ENCODE measurements at places on chromosomes 2 and 18.

DNA sequence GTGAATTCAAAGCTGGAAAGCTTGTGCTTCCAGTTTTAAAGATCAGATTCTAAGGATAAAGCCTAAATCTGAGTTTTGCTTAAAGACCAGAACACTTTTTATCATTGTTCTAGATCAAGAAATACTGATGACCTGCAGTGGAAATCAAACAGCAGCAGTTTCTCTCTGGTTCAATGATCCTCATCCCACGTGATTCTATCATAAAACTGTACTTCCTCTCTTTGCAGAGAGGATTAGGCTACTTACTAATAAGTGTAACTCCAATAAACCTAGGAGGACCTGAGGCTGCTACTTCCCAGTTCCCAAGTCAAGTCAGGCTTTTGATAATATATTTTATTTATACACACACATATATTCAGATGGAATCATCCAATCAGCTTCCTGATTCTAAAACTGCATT lies 81.9 kb downstream of the TCF4 start:
- no peak for DNase-seq

DNA sequence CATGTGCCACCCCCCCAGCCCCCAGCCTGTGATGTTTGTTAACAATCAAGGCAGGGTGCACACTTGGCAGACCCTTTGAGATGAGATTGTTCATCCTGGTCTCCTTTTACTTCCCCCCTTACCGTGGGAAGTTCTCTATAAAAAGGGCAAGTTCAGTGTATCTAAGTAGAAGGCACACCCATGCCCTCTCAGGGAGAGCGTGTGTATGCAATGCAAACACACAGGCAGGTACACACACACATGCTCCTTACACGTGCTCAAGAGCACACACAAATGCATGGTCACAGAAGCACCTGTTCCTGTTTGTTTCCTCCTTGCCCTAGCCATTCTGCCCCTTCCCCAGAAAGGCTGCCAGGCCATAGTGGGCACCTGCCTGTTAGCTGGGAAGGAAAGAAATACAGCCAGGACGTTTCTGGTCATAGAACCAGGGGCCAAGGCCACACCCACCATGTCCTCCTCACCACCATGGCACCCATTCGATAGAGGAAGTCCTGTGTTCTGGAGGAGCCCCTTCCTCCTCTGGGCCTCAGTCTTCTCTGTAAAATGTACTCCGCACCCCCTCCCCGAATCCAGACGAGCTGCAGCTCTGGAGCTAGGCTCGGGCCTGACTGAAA lies 3.1 kb downstream of the ATOH8 start:
- DNase-seq, result no peak

GRCh38 chr18:37285825-37286224 lies 279.8 kb downstream of the CELF4 start:
- DNase-seq, result peak; percentile 46

- no peak for DNase-seq
Observed at GRCh38 chr2:33146102-33146501, 199.3 kb downstream of the LTBP1 start.

GRCh38 chr2:165420231-165420630 lies 49.3 kb upstream of the CSRNP3 start:
- no peak for DNase-seq

- DNase-seq, result peak; percentile 87
Observed at GRCh38 chr2:9720352-9721093, 89.7 kb upstream of the YWHAQ start.

- DNase-seq, result peak; percentile 46
Observed at GRCh38 chr2:106542746-106543359, 55.7 kb downstream of the CD8B2 start.

DNA sequence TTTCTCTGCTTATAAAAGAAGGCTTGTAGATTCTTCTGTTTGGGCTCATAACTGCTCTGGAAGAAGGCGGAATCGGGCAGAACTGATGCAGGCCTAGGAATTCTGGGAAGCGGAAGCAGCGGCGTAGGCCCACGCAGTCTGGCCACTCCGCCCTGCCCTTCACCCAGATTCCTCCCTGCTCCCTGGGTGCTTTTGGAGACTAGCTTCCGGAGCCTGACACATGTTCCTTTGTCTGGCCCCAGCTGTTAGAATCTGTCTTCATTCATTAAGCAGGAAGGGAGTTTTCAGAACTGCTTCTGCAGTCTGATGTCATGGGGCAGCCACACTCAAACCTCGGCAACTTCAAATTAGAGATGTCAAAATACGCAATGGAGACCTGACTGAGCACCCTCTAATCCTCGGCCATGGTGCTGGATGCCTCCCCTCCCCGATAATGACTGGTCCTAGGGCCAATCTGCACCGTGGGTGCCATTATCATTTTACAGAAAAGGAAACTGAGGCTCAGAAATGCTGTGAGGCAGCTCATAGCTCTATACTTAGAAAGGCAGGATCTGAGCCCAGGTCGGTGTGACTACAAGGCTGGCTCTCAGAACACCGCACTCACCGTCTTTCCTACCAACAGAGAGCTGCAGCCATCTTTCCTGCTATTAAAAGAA lies 275.7 kb downstream of the MYCN start:
- DNase-seq, result no peak

DNA sequence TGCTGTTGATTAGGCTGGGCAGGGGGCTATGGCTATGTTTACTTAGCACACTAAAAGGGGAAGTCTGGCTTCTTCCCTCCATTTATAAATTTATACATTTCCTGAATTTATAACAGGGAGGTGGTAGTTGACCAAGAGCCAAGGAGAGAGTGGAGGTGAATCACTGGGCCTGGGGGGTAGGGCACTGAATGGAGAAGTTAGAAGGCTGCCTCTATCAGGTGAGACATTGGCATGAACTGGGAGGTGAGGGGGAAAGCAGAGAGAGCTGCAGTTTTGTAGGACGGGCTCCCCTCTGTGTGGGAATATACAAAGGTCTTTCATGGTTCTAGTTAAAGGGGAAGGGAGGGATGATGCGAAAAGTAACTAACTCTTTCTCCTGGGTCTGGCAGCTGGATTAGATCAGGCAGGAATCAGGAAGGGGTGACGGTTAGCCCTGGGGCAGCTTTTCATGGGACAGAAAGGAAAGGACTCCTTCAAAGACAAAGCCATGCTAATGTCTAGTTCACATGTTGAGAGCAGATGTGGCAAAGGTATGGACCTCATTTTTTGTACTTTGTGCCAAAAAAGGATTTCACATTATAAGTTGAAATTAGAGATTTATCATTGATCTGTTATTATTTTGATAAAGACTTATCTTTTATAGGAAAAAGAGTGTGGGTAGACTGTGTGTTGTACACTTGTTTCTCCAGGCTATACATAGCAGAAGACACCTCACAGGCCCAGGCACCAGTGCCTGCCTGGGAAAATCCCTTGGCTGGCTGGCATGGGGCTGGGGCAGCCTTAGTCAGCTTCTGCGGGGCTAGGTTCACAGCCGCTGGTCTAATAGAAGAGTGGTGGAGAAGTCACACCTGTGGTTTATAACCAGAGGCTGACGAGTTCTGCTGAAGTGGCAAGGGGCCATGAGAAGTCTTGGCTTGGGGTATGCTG lies 158.7 kb downstream of the CLIP4 start:
- DNase-seq, result no peak

GRCh38 chr18:3074087-3074486 lies 61.1 kb upstream of the LPIN2 start:
- no peak for DNase-seq

- DNase-seq, result no peak
Observed at GRCh38 chr2:231679908-231680284, 28.4 kb upstream of the PTMA start.

- DNase-seq, result no peak
Observed at GRCh38 chr2:232460171-232460570, 4.2 kb downstream of the ALPI start.

DNA sequence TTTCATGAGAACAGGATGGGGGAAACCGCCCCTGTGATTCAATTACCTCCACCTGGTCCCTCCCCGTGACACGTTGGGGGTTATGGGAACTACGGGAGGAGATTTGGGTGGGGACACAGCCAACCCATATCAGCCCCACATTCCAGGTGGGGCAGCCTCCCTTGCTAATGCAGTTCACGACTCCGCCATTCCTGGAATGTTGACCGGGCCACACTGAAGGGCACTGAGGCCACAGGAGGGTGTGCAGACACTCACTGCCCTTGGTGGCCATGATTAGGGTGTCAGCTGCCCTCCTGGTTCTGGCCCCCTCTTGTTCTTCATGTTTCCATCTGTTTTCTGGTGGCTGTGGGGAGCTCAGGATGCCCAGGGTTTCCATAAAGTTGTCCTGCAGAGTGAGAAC lies 176.3 kb downstream of the TWIST2 start:
- DNase-seq, result no peak

GRCh38 chr2:170571612-170572011 lies 143.5 kb upstream of the SP5 start:
- no peak for DNase-seq

GRCh38 chr2:240300840-240301239 lies 134.6 kb upstream of the GPC1 start:
- DNase-seq, result no peak

- no peak for DNase-seq
Observed at GRCh38 chr18:7733642-7734041, 166.5 kb downstream of the PTPRM start.

DNA sequence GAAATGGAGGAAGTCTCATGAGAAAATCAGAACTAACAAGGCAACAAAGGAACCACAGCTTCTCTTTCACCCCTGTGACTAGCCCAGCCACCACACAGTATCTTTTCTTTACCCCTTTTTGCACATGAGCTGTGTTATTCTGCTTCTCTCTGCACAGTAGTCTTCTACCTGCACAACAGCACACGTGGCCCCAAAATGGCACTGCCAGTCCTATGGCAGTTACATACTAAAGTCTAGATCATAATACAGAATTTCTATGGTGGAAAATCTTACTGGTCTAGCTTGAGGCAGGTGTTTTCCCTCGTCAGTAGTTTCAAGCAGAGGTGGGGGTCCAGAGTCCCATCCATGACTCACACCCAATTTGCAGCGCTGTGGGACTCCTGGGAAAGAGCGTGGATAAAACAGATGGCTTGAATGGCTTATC lies 177.7 kb downstream of the DIS3L2 start:
- DNase-seq, result no peak

DNA sequence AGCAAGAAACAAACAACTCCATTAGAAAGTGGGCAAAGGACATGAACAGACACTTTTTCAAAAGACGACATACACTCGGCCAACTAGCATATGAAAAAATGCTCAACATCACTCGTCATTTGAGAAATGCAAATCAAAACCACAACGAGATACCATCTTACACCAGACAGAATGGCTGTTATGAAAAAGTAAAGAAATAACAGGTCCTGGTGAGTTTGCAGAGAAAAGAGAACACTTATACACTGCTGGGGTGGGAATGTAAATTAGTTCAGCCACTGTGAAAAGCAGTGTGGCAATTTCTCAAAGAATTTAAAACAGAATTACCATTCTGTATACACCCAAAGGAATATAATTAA lies 130.5 kb downstream of the PLCL1 start:
- DNase-seq, result no peak

- peak; percentile 23 for DNase-seq
Observed at GRCh38 chr2:141554810-141555209, 576.0 kb downstream of the LRP1B start.

DNA sequence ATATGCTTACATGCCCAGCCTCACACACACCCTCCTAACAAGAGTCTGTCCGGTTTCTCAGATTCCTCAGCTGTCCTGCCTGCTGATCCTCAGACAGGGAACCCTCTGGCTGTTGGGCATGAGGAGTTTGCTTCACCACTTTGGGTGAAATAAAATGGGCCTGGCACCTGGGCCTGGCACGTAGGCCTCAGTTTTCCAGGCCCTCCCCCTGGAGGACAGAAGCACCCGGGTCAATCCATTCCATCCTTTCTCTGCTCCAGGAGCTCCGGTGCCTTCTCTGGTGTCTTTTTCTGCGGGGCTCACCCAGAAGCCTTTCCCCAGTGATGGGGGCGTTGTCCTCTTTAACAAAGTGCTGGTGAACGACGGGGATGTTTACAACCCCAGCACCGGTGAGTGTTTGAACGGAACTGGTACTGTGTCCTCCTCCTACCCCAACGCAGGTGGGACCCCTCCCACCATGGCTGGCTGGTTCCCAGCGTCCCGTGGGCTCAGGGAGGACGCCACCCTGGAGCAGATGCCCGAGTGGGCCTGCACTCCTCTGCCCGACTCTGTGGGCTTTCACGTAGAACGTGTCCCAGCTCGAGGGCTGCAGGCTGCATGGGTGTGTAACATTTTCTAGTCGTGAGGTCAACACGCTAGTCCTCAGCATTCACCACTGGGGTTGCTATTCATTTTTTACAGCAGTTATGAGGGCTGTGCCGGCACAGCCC lies 62.8 kb downstream of the EMILIN2 start:
- DNase-seq, result no peak

DNA sequence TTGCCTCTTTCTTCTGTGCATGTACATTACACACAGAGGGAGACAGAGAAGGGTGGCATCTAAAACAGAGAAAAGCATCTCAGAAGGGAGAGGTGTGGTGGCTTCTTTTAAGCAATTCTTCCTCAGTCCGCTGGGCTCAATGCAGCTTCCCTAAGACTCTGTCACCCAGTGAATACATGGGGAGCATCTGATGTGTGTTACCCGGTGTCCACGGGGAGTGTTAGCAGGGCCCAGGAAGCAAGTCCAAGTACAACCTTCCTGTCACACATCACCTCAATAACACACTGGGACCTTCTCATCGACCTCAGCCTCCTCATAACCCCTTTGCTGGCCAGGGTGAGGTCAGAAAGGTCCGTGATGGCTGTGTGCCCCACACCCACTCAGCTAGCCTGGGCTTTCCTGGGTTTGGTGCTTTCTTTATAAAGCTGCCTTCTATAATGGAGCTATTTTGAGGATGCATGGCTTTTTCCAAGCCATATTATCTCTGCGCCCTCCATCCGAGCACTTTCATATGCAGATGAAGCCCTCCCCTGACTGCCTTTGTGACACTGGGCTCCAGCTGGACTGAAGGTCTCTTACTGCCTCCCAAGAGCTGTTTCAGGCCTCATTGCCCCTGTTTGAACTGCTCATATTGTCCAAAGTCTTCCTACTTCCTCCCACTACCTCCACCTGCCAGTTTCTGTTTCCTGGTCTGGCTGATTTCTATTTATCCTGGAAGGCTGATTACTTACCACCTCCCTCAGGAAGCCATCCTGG lies 21.4 kb downstream of the TNFRSF11A start:
- DNase-seq, result no peak

- no peak for DNase-seq
Observed at GRCh38 chr2:174263997-174264396, 15.7 kb upstream of the OLA1 start.

DNA sequence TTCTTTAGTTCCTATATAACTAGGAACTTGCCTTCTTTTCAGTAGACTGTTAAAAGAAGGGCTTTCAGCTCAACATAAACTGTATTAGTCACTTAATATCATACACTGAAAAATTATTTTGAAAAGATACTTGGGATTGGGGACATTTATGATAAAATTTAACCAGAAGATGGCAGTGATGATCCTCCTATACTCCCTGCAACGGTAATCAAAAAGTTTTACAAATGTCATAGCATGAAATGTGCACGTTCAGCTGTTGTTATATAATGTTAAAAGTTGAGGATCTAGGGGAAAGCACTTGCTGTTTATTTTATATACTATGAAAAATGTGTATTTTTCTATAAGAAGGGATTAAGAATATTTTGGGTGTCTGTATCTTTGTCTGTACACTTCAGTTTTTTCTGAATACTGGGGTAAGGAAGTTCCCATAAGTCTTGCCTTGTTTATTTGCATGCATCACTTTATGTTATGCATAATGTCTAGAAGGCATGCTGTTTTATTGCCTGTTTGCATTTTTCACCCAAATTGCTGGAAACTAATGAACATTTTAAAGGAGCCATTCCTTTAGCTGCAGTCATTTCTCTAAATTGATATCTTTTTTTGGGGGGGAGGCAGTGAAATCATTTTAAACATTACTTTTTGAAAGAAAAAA lies 19.0 kb downstream of the DYNC1I2 start:
- peak; percentile 5 for DNase-seq

Data from NCI-H1436 (cell line).